CD4-positive, alpha-beta T cell (primary cell): ENCODE measurements at places on chromosomes 7 and 10.

DNA sequence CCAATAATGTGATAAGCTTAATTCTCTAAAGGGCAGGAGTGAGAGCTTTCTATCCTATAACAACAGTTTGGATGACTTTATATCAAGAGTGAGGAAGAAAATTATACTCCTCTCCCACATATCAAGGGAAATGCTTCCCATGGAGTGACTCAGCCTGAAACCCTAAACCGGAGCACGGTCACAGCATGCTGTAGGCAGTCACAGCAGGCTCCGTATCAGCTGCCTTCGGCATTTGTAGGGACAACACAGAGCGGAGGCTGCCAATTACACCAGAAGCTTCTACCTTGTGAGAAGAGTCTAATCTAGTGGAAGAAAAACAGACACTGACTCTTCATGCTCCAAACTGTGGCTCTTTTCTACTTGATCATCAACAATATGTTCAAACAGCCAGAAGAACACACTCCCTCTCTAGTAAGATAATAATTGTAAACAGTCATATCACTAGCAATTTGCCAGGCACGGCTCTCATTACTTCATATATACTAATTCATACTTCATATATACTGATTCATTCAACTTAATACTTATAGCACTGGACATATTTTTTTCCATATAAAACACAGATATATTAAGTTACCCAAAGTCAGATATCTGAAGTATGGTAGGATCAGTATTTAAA, 65.9 kb downstream of the DGKB start:
- no peak for DNase-seq

GRCh38 chr10:80964955-80965614, 427.4 kb downstream of the SH2D4B start:
- no peak for DNase-seq

GRCh38 chr7:23545493-23545892, 13.7 kb upstream of the TRA2A start:
- DNase-seq = no peak

DNA sequence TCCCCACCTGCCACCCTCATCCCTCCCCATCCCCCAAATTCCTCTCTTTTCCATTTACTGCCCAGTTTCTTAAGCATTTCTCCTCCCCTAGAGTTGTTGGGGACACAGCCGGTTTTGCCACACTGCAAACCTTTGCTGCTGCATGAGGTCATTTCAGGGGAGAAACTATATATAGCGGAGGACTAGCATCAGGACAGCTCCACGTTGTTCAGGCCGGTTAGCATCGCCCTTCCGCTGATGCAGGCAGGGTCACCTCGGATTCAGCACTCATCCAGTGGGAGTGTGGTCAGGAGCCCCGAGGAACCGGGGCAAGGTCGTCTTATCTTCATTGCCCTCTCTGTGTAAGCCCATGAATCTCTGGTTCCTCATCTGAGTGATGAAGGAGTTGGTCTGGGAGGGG, 15.6 kb downstream of the UBTD1 start:
- no peak for DNase-seq

GRCh38 chr10:110081911-110082310, 74.1 kb downstream of the ADD3 start:
- DNase-seq = peak; percentile 60

- DNase-seq = no peak
Measured at GRCh38 chr7:124992851-124993562, 63.4 kb upstream of the POT1 start.

DNA sequence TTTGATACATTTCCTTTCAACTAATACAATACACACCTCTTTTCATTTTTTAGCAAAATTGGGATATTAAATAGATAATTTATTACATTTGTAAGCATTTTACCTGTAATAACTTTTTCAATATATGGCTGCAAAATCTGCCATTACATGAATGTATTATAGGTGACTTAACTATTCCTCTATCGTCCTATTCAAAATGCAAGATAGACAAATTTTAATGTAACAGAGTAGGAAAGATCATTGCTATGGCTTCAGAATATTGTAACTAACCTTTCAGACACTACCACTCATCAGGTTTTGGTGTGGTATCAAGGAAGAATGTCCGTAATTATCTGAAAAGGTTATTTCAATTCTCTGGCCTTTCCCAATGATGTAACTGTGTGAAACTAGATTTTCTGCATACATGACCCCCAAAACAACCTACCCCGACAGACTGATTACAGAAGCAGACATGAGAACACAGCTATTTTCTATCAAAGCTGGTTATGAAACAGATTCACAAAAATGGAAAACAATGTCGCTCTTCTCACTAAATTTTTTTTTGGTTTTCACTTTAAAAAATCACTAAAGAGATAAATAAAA, 211.2 kb downstream of the FAM107B start:
- no peak for DNase-seq

GRCh38 chr7:44116789-44117666, 6.3 kb downstream of the POLD2 start:
- DNase-seq = no peak

DNA sequence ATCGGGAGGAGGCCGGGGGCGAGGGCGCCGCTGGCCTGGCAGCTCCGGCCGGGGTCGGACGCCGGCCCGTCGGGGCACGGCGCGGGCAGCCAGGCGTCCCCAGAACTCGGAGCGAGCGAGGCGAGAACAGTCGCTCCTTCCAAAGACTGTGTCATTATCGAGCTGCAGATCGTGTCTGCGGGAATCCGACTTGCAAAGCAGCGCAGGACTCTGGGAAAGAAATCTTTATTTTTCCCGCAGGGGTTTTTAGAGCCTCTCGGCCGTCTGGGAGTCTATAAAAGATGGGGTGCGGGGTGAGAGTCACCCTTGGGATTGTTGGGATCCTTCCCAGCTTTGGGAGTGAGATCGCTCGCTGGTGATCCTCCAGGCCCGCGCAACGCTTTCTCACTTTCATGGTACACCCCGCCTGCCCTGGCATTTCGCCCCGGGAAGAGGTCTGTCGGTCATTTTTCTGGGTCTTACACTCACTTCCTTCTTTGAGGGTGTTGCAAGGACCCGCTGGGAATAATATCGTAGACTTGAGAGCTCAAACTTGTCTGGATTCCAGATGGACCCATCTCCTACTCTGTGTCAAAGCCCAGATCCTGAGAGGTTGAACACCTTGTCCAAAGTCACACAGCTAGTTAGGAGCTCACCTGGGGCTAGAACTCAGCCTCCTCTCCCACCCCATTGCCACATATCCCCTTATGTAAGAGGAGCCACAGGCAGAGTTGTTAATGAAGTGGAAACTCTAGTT, 1.0 kb downstream of the UBTD1 start:
- no peak for DNase-seq

- DNase-seq = no peak
Measured at GRCh38 chr10:3226960-3227744, 54.6 kb upstream of the PITRM1 start.

GRCh38 chr7:137985897-137986251, 16.0 kb downstream of the CREB3L2 start:
- DNase-seq = no peak

DNA sequence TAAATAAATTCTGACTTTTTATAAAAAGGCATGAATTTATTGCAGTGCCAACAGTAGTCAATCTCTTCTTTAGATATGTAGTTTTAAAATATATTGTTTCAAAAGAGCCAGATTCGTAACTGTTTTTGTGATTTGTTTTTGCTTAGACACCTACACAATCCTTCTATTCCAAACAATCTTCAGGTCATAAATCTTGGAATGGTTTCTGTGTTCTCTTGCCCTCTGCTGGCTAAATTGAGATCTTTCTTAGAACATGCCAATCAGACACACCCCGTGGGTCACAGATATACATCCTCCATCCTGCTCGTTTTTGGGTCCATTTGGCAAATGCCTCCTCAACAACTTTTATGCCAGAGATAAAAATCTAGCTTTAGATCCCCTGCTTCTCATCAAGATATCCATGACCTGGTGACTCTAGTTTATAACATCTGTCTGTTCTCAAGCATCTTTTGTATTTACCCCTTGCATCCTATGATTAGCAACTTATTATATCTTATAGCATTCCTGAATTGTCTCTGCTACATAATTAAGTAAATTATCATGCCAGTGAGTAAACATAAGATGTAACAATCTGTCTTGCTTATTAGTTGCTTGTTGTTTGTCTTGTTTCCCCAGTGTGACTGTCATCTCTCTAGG, 35.3 kb upstream of the IFRD1 start:
- DNase-seq = no peak

DNA sequence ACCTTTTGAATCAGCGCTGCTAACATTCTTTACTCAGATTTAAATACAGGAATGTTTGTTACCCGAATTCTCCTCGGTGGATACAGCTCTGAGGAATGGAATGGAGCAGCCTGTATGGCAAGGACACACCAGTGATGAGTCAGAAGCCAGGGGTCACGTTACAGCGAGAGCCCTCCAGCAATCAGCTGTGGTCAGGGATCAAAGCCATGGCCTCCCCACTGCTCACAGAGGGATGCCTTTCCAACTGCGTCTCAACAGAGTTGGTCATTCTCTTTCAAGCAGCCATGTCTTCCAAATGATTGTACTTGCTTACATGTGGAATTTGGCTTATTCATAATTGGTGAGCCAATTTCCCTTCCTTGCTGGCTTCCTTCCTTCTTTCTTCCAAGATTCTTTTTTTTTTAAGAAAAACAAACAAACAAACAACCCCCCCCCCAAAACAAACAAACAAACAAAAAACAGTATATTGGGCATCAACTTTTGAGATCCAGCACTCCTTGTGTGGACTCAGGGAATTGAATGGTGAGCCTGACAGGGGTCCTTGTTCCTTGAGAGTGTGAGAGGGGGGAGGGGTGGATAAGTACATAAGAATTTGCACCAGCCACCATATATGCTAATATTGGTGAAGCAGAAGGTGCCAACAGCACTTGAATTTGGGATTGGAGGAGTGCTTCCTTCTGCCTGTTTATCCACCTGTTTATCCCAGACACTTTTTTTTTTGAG, 100.2 kb downstream of the ATXN7L1 start:
- no peak for DNase-seq

- DNase-seq = no peak
Measured at GRCh38 chr7:6640246-6640721, 3.2 kb downstream of the ZNF316 start.

DNA sequence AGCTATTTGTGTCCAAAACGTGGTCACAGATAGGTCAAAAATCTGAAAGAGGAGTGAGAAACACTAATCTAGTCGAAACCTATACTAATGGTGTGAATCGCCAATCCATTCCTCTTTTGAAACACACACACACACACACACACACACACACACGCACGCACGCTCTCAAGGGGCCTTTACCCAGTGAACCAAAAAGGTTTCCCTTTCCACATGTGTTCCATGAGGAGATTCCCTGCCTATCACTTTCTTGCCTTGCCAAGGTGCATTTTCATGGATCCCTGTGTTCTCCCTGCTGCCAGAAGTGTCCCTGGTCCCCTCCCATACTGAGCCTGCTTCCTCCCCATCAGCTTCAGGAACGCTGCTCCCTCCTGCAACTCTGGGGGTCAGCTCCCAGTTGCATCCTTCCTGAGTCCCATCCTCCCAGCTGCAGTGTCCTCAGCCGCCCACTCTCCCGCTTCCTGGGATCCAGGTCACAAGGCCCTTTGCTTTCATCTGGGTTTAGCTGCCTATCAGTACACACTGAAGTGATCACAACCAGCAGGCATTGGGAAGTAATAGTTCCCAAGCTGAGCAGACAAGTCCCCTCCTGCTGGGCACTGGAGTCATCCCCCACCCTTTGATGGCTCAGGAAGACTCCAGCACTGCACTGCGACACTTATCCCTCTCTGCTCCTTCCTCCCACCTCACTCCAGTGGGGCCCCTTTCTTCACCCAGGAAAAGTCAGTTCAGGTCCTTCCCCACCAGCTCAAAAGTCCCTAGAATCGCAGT, 49.2 kb upstream of the KCNMA1 start:
- no peak for DNase-seq

DNA sequence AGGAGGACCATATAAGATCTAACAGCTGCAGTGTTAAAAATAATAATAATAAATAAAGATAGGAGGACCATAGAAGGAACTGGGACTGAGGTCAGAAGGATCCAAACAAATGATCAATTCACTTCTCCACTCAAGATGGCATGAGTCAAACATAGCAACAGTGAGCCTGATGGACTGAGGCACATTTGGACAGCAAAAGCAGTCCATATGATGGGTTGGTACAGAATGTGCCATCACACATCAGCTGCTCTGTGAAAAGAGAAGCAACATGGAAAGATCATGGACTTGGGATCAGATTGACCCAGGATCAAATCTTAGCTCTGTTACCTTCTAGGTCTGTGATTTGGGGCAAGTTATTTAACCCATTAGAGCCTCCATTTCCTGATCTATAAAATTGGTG, 188.9 kb upstream of the KMT2E start:
- DNase-seq = no peak

- DNase-seq = no peak
Measured at GRCh38 chr10:33722067-33722466, 387.6 kb upstream of the NRP1 start.

DNA sequence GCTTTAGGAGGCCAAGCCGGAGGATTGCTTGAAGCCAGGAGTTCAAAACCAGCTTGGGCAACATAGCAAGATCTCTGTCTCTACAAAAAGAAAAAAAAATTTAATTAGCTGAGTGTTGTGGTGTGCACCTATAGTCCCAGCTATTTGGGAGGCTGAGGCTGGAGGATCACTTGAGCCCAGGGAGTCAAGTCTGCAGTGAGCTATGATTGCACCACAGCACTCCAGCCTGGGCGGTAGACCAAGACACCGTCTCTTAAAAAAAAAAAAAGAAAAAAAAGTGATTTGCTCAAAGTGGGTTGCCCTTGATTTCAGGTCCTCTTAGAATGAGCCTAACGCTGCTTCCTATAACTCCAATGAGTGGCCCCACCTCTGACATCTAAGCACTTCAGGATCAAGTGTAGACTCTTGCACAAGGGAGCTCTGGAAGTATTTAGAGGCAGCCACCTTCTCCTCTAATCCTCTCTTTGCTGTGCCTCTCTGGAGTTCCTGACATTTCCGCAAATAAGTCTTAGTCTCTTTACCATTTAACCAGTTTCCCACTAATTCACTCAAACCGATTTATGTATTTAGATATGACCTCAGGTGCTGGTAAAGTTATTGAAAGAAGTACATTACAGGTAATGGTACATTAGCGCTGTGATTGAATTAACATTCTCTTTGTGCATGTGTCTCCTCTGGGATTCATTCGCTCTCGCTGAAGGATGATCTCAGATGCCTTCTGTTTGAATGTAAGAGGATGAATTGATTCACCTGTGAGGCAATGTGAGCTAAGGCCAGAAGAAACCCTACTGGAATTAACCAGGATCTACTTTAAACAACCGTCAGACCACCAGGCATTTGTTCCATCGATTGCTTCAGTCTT, 60.8 kb upstream of the CELF2 start:
- DNase-seq = no peak

DNA sequence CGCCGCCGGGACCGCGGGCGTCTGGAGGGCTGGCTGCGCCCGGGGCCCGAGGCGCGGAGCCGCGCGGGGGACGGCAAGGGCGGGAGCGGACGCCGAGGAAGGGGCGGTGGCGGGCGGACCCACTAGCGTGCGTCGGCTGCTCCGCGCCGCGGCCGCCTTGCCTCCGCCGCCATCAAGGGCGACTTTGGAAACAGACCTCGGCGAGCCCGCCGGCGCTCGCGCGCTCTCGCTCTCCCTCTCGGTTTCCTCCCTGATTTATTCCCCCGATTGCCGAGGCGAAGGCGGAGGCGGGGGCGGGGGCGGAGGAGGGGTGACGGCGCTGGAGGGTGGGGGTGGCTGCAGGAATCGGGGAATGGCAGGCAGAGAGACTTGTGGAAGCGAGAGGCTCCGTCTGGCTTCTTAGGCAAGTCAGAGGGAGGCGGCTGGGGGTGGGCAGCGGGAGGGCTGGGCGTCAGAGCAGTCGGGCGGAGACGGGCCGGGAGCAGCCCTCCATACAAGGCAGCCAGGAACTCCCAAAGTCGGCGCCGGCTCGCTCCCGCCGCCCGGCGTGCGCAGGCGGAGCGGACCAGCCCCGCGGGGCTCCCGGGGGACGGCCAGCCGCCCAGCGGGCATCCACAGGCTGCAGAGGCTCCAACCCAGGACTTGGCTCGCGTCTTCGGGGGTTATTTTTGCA, at the start of gene CACNA2D1:
TSS of gene CACNA2D1 (minus strand) at position 231 of the 673 bp plus-strand sequence.
- no peak for DNase-seq
